Lung microvascular endothelial cell (primary cell): ENCODE measurements at places on chromosomes 12 and 14. TPM values are rescaled to one million over a fixed set of nuclear protein-coding genes. Genes with fewer than 3 reads are reported as not detected.

RAB2B gene
- 18.1 and 31.7 TPM in 2 replicates for total RNA-seq

TMPO gene
- total RNA-seq = 36.1 and 55.1 TPM in 2 replicates

DNA sequence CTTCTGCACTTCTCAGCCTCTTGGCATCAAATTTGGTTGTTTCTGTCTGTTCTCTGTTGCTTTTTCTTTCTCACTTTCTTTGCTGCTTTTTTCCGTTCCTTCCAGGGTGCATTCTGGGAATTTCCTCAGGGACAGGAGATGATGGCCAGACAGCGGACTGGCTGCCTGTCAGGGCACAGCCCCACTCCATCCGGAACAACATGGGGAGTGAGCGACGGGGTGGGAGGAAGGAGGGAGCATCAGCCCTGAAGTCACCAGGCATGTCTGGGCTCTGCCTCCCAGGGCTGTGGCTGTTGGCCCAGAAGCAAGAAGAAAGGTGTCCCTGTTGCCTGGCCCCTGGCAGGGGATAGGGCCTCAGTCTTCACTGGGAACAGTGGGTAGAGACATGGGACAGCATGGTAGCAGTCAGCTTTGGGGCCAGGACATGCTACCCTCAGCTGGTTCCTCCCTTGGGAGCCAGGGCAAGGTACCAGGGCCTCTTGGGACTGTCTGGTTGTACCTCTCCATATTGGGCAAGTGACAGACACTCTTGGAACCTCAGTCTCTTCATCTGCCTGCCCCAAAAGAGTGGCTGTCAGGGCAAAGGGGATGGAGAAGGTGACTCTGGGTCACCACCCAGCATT lies 8.6 kb downstream of the PGF start:
- no peak for DNase-seq

DNA sequence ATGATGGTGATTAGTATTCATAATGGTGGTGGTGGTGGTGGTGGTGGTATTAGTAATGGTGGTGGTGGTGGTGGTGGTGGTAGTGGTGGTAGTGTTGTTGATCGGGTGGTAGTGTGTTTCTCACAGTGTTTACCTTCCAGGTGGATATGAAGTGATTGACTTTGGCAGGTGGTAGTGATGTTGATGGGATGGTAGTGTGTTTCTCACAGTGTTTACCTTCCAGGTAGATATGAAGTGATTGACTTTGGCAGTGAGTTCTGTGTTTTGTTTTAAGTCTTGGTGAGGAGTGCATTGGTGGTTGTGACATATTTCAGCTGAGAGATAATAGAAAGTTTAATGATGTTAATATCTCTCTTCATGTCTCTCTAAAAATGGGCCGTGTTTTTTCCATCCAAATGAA lies 189.4 kb downstream of the TMTC2 start:
- DNase-seq = no peak

DNA sequence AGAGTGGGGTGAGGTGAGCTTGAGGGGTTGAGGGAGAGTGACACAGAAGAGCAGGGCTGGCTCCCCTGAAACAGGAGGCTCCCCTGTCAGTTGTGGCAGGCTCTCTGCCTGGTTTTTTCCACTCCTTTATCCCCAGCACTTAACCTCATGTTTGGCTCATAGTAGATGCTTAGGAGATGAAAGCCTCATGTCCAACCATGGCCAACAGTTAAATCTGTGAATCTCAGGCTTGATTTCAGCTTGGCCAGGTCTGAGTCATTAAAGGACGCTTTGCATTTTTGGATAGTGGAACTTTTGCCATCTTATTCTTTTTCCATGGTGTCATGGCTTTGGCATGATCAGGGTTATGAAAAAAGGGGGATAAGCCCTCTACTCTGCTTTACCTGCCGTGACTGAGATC lies 117.2 kb downstream of the CACNA1C start:
- DNase-seq = no peak

GRCh38 chr12:107264667-107265066 lies 171.3 kb upstream of the CRY1 start:
- no peak for DNase-seq

DNA sequence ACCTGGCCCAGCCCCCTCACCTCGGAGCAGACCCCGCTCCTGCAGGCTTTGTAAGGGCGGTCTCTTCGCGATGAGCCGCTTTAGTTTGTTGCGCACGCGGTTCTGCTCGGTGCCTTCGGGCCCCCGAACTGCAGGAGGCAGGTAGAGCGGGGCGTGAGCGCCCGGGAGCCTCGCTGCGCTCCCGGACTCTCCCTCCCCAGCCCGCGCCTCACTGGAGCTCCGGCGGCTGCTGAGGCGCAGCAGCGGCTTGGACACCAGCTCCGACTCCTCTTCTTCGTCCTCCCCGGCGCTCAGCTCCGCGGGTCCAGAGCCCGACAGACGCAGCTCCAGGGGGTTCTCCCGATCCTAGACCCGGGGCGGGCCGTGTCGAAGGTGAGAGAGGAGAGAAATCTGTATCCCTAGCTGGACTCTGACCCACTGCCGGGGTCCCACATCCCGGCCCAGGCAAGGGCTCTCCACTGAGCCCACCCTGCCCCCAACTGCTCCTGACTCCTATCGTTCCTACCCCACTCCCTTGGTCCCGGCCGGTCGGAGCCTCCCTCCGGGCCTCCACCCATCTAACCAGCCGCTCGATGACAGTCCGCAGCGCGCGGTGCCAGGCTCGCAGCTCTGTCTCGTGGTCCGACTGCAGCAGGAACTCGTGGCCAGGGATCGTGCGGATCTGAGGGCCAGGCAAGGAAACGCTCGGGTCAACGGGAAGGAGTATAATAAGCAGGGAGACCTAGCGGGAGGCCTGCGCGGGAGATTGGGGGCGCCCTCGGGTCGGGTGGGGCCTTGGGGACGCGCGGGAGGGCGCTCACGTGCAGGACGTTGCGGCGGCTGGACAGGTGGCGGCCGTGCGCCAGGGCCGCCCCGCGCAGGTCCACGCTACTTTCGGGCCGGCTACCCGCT lies 4.2 kb downstream of the ARHGAP9 start:
- DNase-seq = peak; percentile 45

GRCh38 chr14:85934123-85934885 lies 404.4 kb downstream of the FLRT2 start:
- DNase-seq = peak; percentile 56
